ENCODE measurements at places on chromosomes 2 and 18.

GRCh38 chr2:171244970-171245782, 84.5 kb upstream of the TLK1 start:
- no peak for DNase-seq

- DNase-seq: no peak
Observed at GRCh38 chr2:171487803-171488259, 34.4 kb upstream of the CYBRD1 start.

DNA sequence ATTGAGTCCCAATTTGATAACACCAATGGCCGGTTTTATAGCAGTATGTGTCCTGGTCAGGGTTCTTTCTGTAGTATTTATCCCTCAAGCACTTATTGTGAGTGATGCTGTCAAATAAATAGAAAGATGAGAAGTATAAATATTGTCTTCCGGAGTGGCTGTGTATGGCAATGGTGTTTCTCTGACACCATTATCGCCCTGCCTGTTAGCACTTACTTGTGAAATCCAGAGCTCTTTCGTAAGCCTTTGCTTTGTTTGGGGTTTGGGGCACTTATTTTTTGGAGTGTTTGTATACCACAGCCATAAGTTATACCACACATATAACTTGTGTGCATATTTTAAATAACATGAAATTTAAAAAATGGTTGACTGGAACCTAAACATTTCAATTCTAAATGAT, 29.3 kb downstream of the CD8B2 start:
- DNase-seq: no peak

DNA sequence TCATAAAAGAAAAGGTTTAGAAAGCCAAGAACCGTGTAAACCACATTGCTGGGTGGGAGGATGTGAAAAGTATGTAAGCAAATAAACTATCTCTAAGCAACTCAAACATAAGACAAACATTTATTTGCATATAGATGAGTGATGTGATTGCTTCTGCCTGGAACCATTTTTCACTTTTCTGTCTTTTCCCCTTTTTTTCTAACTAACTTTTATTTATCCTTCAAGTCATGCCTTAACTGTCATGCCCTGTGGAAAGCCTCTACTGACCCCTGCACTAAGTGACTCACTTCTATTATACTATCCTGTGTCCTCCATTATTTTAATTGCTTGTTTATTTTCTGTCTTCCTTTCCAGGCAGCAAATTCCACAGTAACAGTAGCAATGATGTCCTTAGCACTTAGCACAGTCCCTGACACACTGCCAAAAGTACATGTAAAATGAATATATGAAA, 87.5 kb upstream of the CTAGE1 start:
- DNase-seq: no peak

DNA sequence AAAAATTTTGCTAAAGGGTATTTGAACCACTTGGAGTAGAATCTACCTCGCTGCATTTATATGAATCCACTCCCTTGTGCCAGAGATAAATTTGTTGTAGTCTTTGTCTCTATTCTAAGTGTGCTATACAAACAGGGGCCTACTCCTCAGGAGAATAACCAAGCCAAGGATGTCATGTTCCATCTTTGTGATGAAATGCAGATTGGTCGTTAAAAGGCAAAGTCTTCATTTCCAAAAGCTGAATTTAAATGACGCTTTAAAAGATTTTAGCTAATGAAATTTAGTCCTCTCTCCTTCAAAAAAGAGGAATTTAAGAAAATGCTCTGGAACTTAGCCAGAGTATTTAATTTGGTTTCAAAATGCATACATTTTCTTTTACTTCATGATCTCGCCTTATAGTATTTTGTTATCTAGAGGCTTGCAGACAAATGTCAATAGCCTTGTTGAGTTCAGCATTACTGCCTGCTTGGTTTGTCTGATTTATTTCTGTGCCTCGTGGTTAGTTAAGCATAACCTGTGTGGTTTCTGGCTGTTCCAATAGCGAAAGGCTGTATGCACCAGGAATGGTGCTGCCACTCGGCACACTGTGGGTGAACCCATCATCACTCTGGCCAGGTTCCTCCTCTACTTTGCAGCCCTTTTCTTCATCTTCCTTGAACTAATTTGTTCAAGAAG, 417.6 kb downstream of the ZNF521 start:
- DNase-seq: no peak

GRCh38 chr2:233285921-233286320, 21.7 kb upstream of the SAG start:
- DNase-seq: no peak

DNA sequence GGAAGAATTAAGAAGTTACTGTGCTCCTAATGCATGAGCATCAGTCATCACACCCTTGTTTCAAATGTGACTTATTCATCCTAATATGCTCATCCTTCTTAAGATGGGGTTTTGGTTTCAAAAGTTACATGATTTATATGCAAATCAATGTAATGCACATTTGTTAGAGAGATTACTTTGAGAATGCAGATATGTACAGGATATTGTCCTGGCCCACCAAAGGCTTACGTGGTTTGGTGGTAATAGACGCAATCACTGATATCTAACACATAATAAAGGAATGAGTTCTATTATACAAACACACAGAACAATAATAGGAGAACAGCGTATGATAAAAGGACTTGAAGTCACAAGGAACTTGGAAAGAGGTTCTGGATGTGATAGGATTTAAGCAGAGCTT, 11.1 kb upstream of the COL5A2 start:
- no peak for DNase-seq

DNA sequence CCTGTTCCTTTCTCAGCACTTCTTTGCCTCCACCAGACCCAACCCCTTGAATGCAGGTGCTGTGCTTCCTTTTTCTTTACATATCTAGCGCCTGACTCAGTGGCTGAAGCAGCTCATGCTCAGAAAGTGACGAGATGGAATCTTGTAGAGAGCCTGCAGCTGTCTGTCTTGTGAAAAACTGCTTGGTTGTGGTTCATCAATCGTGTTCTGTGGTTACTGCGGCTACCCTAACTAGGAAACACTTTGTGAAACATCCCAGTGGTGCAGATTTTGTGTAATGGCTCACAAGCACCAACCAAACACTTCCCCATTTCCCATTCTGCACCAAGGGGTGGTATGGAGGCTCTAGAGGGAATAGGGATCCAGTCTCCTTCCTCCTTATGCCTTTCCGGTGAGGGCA, 307.2 kb upstream of the MMADHC start:
- DNase-seq: no peak

GRCh38 chr2:203802342-203803052, 65.1 kb upstream of the CTLA4 start:
- no peak for DNase-seq

- no peak for DNase-seq
Observed at GRCh38 chr2:136323935-136324334, 206.0 kb upstream of the CXCR4 start.

DNA sequence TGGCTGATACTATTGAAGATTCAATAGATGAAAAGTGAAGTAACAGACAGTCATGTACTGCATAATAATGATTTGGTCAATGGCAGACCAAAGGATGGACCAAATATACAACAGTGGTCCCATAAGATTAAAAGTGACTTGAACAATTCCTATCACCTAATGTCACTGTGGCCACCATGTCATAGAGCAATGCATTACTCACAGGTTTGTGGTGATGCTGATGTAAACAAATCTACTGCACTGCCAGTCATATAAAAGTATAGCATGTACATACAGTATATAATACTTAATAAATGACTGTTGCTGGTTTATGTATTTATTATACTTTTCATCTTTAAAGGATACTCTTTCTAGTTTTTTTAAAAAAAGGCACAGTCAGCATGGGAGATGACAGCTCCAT, 99.9 kb downstream of the USP34 start:
- DNase-seq: no peak

DNA sequence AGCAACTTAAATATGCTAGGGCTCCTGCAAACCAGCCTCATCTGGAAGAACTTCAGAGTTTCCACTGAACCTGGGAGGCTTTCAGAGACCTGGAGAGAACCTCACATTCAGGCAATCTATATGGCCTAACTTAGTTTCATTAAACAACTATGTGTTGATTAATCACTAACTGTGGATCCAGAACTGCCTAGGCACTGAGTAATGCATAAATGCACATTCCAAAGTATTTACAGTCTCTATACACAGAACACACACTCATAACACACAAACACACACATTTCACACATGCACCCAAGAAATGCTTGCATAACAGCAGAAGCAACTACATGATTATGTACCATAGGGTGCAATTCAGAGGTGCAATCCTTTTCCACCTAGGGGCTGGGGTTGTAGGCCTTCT, 552.8 kb downstream of the BCL11A start:
- DNase-seq: no peak

- no peak for DNase-seq
Observed at GRCh38 chr2:160157861-160158829, 41.9 kb downstream of the ITGB6 start.

DNA sequence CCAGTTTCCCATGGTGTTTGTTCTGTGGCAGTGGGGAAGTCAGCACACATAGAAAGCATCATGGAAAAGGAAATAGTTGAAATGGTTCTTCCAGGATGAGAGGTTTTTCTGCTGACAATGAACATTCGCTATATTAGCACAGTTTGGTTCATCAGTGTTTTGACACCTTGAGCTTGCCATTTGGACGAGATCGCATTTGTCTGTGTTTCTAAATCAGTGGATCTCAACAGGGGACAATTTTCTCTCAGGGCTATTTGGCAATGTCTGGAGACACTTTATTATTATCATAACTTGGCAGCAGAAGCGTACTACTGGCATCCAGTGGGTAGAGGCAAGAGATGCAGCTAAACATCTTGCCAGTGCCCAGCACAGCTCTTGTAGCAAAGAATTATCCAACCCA, 74.6 kb downstream of the CD8B2 start:
- no peak for DNase-seq

GRCh38 chr2:186100636-186101035, 362.0 kb downstream of the FSIP2 start:
- no peak for DNase-seq

- DNase-seq: no peak
Observed at GRCh38 chr2:152518641-152519580, 183.9 kb downstream of the FMNL2 start.

GRCh38 chr18:22839340-22839821, 93.7 kb upstream of the RBBP8 start:
- no peak for DNase-seq
